ENCODE measurements at places on chromosomes 6 and 20. TPM values are rescaled to one million over a fixed set of nuclear protein-coding genes. Genes with fewer than 3 reads are reported as not detected.
A peak's percentile ranks its signal among the peaks of the same experiment; 100 is the strongest.

Gene BPIFB2
- not detected for total RNA-seq

DNA sequence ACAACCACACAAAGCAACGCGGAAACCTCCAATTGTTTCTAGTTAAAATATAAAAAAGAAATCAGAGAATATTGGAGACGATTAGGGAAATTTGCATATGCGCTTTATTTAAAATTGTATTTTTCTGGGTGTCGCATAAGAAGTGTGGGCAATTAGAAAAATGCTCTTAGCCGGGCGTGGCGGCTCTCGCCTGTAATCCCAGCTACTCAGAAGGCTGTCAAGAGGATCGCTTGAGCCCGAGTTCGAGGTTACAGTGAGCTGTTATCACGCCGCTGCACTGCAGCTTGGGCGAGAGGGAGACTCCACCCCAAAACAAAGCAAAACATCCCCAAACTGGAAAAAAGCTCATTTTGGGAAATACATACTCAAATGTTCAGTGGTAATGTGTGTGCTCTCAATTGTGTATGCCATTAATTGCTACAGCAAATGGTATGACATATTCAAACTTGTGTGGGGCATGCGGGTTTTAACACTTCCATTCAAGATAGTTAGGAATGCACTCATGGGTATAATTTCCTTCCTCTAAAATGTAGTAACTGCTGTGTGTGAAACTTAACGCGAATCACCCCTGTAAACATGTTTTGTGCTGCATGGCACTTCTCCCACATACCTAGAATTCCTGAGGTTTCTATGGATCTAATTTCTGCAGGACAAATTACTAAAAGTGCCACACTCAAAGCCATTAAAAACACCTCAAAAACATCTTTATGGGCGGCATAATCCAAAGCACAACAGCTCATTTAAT, 54.7 kb upstream of the HFE start:
- peaks cover 30% of the 10 kb centered on the region for H3K4me1 ChIP-seq
- H3K27ac ChIP-seq = peak overlapping the region; percentile 97
- no peaks in the 10 kb centered on the region for H3K27me3 ChIP-seq

Gene NELFE
- 2.9 TPM for total RNA-seq

GRCh38 chr6:159084493-159085091, 39.8 kb upstream of the TAGAP start:
- H3K4me1 ChIP-seq = peaks cover 5% of the 10 kb centered on the region
- no peak overlapping the region for H3K4me3 ChIP-seq
- DNase-seq = no peak
- no peaks in the 10 kb centered on the region for H3K36me3 ChIP-seq

Gene ANKRD66
- 20.5 TPM for total RNA-seq

DNA sequence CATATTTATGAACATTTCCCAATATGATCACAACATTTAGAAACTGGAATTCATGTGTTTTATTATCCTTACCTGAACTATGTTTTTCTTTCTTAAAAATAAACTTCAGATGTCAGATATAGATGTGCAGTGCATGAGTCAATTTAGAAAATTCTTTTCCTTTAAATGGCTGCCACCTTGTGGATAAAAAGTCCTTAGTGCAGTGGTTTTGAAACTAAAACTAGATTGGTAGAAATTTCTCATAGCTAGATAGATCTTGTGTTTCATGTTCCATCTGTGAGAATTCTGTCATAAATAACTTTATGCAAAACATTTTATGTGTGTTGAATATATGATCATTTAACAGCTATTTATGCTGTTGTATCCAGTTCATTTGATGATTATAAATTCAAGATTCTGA, 134.9 kb downstream of the KLHL32 start:
- no peaks in the 10 kb centered on the region for H3K36me3 ChIP-seq
- no peaks in the 10 kb centered on the region for H3K27me3 ChIP-seq
- H3K4me1 ChIP-seq = no peaks in the 10 kb centered on the region
- no peak for DNase-seq
- no peak overlapping the region for H3K27ac ChIP-seq

Gene CLPSL2
- not detected for total RNA-seq

Gene WFDC12
- not detected for total RNA-seq

Gene MOG
- not detected for total RNA-seq

DNA sequence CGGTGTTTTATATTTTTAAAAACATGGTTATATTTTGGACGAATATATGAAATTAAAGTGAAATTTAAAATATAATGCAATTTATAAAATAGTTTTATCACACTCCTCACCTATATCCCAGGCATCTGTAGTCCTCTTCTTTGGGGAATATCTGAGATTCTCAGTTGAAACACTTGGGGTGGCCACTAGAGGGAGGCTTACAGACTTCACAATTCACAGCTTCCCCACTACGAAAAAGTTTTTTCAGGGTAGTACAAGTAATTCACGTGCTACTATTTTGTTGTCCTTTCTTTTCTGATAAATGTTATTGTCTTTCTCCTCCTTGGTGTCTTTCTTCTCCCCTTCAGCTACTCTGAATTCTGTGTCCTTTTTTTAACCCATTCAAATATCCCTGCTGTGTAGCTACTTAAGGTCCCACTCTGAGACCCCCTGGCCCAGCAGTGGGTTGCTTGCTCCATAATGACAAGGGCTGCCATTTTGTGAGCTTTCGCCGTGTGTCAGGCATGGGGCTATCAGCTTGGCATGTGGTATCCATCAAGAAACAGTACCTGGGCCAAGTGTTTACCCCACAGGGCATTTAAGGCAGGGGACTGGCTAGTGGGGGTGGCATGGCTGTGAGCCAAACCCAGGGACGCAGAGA, 43.6 kb upstream of the PHACTR3 start:
- no peaks in the 10 kb centered on the region for H3K36me3 ChIP-seq
- DNase-seq = no peak
- no peaks in the 10 kb centered on the region for H3K27me3 ChIP-seq
- no peak overlapping the region for H3K27ac ChIP-seq

DNA sequence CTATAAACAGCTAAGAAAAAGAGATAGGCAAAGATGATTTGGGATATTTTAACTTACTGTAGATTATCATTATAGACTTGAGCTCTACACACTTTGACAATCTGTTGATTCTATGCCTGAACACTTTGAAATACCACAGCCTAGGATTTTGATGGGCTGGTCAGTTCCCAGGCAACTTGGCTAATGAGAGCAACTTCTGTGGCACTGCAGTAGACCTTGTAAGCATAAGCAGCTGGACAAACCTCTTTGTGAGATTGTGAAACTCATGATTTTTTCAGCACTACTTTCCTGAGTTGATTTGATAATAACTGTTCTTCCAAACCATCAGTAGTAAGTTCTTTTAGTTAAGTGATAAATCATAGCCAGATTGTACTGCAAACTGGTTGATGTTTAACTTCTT, 27.1 kb upstream of the ELOVL5 start:
- no peaks in the 10 kb centered on the region for H3K27me3 ChIP-seq
- H3K4me3 ChIP-seq = no peak overlapping the region
- no peak overlapping the region for H3K27ac ChIP-seq
- H3K36me3 ChIP-seq = no peaks in the 10 kb centered on the region
- no peaks in the 10 kb centered on the region for H3K4me1 ChIP-seq

Gene DCDC2
- total RNA-seq = 2.2 TPM

DNA sequence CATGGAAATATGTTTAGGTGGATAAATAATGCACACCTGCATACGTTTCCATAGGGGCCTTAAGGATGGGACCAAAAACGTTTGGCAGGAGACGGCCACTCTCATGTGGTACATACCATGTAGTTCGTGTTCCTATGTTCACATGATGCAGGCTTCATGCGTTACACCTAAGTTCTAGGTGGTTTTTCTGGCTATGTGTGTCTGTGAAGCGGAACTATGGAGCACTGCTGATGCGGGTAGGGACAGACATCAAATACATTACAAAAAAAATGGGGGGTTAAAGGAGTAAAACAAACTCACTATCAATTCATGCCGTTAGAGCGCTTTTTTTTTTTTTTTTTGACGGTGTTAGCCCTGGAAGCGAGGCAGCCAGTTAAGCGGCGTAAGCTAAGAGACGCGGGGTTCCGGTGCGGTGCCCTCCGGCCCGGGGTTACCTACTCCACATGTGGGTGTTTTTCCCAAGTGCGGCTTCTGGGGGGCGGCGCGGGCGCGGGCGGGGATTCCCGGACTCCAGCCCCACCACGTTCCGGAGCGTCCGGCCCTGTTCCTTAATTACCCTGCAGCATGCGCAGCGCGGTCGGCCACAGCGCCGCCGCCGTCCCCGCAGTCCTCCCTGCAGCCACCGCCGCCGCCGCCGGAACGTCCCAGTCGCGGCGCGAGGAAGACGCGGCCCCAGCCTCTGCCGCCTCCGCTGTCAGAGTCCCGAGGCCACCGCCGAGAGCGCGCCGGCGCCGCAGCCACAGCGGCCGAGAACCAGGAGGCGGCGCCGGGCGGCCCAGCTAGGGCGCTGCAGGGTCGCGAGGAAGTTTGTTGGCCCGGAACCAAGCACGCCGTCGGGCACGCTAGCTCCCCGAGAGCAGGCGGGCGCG, 648 bp downstream of the COL19A1 start:
- no peaks in the 10 kb centered on the region for H3K36me3 ChIP-seq
- H3K4me3 ChIP-seq = peak overlapping the region; percentile 80
- H3K27ac ChIP-seq = no peak overlapping the region
- peaks cover 13% of the 10 kb centered on the region for H3K4me1 ChIP-seq

GRCh38 chr6:106356378-106356777, 4.1 kb upstream of the CRYBG1 start:
- H3K4me3 ChIP-seq = no peak overlapping the region
- H3K4me1 ChIP-seq = peaks cover 15% of the 10 kb centered on the region
- peaks cover 33% of the 10 kb centered on the region for H3K27me3 ChIP-seq
- H3K36me3 ChIP-seq = no peaks in the 10 kb centered on the region
